ENCODE measurements at places on chromosomes 1 and 21.

- DNase-seq, result peak; percentile 78
Observed at GRCh38 chr1:155255243-155256007, at the start of gene ENTREP3. TSS of gene ENTREP3 (minus strand) at chr1:155255483. CDS start at chr1:155254877, 606 bp downstream.

DNA sequence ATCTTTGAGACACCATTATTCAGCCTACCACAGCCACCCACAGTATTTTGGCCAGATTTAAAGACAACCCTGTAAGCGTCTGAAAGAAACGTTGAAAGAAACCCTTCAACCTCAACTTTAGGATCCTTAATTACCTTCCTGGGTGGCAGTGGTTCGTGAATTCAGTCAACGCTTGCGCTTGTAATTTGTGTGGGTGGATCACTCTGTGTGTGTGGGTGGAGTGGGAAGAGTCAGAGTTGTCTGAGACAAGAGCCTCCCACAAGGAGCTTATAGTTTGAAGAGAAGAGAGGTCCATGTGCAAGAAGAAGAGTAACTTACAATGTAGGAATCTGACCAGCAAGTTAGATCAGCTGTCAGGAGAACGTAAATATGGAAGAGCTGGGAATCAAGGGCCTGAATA lies 8.4 kb downstream of the COQ8A start:
- DNase-seq, result no peak

DNA sequence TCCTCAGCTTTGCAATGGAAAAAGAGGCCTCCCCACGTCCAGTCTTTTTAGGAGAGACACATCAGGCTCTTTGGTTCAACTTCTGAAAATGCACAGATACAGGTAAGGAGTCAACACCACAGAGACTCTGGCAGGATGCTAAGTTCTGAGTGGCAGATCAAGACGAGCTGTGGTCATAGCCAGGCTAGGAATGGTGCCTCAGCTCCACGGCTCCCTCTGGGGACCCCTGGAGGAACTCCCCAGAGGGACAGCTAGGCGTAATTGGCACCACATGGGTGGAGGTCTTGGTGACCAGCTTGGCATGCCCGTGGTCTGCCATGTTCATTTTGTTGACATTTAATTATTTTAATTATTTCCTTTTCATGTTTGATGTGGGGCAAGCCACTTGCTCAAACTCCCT lies 206.1 kb downstream of the KAZN start:
- DNase-seq, result no peak

- DNase-seq, result no peak
Observed at GRCh38 chr1:235068158-235069121, 60.2 kb downstream of the TOMM20 start.

DNA sequence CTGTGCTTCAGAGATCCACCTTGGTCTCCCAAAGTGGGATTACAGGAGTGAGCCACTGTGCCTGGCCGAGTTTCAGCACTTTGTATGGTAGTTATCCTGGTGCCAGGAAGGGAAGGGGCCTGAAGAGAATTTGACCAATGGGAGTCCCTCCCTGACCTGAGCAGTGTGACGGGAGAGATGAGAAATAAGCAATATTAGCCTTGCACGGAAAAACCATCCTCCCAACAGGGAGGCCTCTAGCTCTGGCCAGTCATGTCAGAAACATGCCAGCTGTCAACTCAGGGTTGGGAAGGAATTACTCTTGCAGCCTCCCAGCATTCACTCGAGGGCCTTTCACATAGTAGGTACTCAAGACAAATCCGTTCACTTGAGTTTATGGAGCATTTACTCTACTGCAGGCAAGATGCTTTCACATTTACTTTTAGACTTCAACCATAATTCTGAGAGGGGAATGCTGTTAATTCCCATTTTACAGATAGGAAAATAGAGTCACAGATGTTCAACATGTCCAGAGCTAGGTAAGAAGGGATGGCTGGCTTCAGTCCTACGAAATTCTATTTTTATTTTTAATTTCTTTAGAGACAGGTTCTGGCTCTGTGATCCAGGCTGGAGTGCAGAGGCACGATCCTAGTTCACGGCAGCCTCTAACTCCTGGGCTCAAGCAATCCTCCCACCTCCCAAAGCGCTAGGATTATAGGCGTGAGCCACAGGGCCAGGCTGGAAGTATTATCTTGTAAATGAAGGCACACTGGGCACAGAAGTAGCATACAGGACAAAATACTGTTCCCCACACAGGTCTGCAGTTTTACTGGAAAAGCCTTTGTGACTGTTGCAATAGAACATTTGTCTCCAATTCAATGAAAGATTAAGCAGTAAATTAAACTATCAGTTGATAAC lies 3.2 kb upstream of the ATP13A2 start:
- DNase-seq, result no peak
